ENCODE measurements at places on chromosomes 4 and X.

DNA sequence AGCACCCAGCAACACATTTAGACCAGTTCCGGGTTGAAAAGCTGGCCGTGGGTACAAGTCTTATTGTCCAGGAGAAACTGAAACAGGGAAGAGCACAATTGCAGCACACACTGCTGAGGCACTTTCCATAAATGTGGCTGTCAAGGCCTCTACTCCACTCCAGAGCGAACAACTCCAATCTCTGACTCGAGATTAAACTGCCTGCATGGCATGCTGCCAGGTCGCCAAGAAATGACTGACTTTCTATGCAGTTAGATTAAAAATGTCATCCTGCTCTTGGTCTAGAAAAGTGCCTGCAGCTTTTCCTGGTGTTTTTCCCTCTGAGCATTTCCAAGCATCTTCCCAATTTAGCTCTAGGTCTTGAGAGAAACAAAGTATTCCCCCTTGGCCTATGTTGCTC is 260.6 kb upstream of the EMCN start:
- DNase-seq: no peak

- no peak for DNase-seq
Measured at GRCh38 chrX:42025861-42026260, 102.5 kb upstream of the CASK start.

DNA sequence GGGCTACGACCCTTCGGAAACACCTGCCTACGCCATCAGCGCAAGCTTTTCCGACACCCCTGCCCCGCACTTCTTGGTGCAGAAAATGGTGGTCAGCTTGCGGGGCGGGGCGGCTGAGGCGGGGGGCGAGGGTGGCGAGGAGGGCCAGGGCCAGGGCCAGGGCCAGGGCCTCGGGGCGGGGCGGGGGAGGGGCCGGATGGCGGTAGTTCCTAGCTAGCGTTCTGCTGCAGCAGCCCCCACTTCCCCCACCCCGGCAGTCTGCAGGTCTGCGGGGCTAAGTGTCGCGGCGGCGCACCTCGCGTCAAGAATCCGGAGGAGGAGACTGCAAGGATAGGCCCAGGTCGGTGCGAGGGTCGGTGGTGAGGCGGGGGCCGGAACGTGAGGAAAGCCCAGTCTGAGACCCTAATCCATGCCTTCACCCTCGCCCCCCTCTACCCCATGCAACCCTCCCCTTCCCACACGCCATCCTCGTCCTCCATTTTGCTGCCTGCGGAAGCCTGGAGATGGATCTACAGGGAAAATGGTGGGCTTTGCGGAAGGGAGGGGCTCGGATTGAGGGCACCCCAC is 600 bp downstream of the BEX4 start:
- DNase-seq: peak; percentile 17

DNA sequence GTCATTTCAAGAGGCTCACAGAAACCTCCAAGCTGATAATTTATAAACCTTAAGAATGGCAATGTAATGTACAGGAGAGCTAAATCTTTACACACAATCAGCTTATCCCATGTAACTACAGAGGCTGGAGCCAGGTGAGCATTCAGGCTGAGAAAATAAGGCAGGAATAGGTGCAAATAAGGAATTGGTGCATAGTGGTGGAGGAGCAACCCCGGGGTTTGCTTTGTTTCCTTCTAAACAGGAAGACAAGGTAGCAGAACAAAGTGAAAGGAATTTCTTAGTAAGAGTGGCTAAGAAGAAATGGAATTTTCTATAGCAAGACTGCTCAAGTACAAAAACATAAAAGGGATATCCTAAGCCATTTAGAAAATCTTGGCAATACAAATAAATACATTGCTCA is 82.4 kb downstream of the NR3C2 start:
- DNase-seq: no peak

DNA sequence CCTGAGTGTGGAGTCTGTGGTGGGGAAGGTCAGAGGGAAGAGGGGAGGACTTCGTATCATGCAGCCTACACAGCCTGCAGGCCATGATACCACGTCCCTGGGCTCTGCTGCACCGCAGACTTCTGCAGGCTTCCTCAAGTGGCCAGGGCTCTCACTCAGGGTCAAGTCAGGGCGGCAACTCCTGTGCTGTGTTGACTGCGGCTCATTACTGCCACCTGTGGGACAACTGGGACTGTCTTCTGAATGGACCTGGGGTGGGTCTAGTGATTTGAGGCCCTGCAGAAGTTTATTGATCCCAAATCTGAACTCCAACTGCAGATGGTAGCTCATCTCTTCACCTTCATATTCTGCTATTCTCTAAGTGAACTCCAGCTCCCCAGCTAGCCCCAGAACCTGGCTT is 167.1 kb downstream of the NSUN7 start:
- no peak for DNase-seq

DNA sequence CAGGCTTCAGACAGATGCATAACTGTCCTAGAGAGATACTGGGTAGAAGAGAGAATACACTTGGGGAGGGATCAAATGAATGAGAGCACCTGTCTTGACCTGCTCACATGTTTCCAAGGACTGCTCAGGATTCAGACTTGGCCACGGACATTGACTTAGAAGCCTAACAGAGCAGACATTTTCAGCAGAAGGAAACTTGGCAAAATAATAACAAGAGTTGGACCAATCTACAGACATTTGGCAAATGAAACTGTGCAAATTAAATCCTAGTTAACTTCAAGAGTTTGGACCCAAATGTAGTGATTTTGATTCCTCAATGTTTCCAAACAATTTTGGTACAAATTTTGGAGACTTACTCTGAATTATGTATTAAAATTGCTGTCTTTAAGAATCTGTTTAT is 223.9 kb downstream of the CAMK2D start:
- no peak for DNase-seq

GRCh38 chrX:46791927-46792809 is 33.2 kb upstream of the SLC9A7 start:
- no peak for DNase-seq

DNA sequence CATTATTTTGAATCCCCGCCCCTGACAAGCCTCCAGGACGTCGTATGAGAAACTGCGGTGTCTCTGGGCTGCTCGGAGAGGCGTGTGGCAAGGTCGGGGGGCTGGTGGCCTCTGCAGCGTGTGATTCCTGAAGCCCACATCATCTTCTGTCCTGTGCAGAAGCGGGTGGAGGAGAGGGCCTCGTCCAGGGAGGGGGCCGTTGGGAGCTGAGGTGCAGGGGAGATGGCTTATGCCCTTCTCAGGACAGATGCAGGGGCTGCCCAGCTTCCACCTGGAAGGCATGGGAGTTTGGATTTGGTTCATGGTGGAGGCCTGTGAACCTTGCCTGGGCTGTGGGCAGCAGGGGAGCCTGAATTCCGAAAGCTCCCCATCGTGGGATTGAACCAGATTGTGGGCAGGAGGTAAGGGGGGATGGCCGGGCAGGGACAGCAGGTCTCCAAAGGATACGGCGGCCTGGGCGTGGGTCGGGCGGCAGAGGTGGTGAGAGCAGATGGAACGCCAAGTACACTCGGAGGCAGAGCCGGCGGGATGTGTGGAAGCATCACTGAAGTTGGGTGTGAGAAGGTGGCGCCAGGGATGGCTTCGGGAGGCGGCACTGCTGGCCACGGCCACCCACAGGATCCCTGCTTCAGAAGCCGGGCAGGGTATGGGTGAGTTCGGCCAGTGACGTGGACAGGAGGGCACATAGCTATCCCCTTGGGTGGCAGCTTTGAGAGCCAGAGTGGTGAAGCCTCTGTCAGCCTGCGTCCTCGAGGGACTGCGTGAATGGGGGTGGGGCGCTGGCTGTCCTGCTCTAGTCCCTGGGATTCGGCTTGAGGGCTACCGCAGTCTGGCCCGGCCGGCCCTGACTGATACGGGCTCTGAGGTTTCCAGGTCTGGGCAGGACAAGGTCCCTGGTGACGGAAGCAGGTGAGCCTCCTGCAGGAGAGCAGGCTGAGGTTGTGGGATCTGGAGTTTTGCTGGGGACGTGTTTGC is 76.3 kb upstream of the ADRA2C start:
- DNase-seq: no peak

GRCh38 chr4:173573286-173573685 is 43.3 kb upstream of the HAND2 start:
- no peak for DNase-seq

- DNase-seq: no peak
Measured at GRCh38 chrX:103774070-103774642, 2.5 kb upstream of the PLP1 start.

GRCh38 chrX:275967-276580 is 5.1 kb upstream of the PLCXD1 start:
- DNase-seq: no peak

DNA sequence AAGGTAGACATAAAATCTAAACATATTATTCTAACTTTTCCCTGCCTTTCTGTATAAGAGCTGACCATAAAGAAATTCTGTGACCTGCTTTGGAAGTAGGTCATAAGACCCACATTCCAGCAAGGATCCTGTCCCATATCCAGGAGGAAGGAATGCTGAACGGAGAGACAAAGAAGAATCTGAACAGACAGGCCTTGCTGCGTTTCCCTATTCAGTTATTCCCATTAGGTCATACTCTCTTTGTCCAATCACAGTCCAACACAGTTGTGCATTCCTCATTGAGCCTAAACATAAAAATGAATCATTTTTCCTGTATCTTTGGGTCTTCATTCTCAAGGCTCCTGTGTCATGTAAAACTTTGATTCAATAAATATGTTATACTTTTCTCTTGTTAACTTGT is 287.6 kb upstream of the TAPT1 start:
- DNase-seq: no peak

DNA sequence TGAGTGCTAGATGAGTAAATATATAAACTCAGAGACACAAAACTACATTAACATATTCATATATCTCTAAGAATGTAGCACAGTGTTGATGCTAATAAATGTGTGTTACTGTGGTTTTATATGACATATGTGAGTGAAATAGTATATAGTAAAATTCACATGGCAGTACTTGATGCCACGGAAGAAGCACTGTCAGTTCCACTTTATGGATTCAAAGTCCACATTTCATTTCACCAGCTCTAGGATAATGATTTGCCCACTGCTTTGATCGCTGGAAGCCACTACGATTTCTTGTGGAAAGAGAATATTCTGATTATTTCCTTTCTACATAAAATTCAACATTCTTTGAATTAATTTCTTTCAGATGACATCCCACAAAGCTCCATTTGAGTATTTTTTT is 181.2 kb downstream of the GBA3 start:
- no peak for DNase-seq

DNA sequence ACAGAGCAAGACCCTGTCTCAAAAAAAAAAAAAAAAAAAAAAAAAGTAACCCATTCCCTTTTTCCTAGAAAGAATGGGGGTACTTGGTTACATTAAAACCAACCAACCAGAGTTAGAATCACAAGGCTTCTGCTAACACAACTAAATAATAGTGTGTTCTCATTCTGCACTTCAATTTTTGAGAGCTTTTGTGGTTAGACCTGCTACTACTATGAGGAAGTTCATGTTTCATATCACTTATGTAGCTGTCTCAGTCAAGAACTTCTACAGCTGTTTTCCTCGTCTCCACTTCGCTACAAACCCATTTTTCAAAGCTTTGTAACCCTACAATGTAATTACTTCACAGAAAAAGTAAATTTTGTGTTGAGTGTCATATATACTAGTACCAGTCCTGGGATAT is 58.3 kb downstream of the PDHA2 start:
- no peak for DNase-seq

DNA sequence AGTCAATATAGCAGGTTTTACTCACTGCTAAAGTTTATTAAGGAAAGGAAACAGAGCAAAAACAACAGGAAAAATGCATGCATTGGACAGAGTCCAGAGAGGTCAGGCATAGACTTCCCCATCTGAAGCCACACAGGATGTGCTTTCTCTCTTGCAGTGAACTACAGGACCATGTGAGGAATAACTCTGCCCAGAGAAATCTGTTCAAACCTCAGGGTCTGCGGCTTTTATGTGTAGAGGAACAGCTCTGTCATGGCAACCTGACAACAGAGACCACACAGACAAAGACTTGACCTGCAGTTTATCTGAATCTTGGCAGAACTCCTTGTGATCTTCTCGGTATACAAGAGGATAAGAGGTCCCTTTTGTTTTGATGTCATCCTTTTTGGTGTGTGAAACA is 46.3 kb upstream of the LONRF3 start:
- DNase-seq: no peak

Measured in stimulated activated CD8-positive, alpha-beta memory T cell treated with anti-CD3 and anti-CD28 coated beads, Interleukin-4, amount 100 ng/mL, for 4 hours (primary cell).